ENCODE measurements at places on chromosomes 7 and 10.

GRCh38 chr10:58615237-58615935, 102.7 kb downstream of the BICC1 start:
- no peak for DNase-seq

GRCh38 chr10:59323036-59323459, 39.3 kb downstream of the FAM13C start:
- DNase-seq = no peak

DNA sequence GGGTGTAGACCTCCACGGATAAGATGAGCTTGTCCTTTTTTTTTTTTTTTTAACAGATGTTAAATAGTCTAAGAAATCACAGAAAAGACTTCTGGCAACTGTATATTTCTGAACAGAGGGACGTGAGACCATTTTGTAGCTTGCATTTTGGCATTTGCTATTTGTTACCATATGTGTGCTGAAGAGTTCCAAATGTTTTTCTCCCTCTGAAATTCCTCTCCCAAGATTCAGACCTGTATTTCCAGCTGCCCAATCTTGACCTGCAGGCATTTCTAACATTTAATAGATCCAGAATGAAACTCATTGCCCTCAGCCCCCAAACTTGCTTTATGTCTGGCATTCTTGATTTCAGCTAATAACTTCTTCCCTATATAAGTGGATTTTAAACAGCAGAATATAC, 223.1 kb upstream of the FZD1 start:
- no peak for DNase-seq

- no peak for DNase-seq
These were observed 624 bp upstream of the ZNF783 start for GRCh38 chr7:149261316-149261828.

- no peak for DNase-seq
These were observed 114.0 kb upstream of the PODXL start for GRCh38 chr7:131670406-131670805.

- DNase-seq = no peak
These were observed 8.2 kb downstream of the MAT1A start for GRCh38 chr10:80281292-80281691.

- DNase-seq = no peak
These were observed 30.0 kb downstream of the DRGX start for GRCh38 chr10:49365675-49366415.

- DNase-seq = no peak
These were observed 6.9 kb upstream of the ZNF485 start for GRCh38 chr10:43599333-43599732.

- DNase-seq = no peak
These were observed 202.4 kb downstream of the ELFN1 start for GRCh38 chr7:1872191-1873069.

- DNase-seq = no peak
These were observed 2.3 kb downstream of the STX1A start for GRCh38 chr7:73717025-73717807.

DNA sequence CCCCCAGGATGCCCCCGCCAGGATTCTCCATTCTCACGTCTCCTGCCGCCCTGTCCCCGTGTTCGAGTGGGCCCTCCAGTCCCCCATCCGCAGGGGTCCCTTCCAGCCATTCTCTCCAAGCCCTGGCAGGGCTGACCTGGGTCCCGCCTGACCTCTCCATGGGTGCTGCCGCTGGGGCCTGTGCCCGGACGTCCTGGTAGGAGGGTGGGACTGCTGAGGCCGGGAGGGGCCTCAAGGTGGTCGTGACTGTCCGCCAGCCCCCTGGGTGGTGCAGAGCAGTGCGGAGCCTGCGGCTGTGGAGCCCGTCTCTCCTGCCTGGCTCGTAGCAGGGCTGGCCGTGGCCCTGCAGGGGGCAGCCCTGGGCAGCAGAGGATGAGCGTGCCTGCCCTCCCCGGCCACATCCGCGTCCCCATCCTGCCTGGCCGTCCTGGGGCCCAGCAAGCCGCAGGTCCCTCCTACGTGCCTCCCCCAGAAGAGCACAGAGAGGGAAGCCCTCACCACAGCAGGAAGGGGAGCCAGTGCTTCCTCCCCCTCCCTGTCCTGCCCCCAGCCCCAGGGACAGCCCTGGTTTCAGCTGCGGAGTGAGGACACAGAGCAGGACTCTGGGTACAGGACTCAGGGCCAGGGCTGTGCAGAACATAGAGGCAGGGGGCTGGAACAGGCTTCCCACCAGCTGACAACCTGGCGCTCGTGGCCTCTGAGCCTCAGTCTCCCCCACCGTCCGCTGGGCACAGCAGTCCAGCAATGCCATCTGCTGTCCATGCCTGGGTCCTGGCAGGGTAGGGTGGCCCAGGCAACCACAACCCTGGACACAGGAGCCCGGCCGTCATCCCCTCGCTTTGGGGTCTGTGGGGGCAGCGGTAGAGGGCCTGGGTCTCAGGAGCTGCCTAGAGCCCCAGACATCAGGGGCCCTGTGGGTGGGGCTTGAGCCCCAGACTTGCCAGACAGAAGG, 1.5 kb upstream of the GRIFIN start:
- DNase-seq = peak; percentile 31

GRCh38 chr10:6813856-6814255, 233.8 kb upstream of the PRKCQ start:
- no peak for DNase-seq

DNA sequence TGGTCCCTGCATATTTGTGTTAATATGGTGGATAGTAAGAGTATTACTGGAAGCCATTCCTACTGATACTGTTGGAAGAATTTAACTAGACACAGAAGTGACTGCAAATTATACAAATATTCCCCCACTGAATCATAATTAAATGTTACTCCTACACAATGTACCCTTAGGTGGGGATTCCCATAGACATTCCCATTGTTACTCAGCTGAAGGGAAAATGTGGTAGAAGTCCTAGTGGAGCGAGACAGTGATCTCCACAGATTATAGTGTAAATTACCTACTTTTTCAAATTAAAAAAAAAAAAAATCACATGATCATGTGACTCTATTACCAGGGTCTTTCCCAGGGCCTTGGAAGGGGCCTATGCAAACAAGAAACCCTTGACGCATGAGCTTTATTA, 611.8 kb downstream of the LRMDA start:
- no peak for DNase-seq

DNA sequence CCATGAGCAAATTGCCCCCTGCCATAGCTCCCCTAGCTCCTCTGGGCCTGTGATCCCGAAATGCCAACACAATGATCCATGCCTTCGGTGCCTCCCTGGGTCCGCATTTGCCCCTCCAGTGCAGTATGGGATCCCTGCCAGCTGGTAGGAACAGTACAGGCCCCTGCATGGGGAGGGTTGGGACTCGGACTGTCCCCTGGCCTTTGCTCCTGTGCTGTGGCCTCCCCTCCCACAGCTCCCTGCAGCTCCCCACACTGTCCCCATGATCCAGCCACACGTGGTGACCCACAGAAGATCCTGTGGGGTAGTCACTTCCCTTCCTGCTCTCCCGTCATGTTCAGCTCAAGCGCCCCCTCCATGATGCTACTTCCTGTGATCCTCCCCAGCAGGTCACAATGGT, 140.3 kb downstream of the MAPK8 start:
- DNase-seq = no peak

- DNase-seq = no peak
These were observed 17.9 kb downstream of the RTKN2 start for GRCh38 chr10:62250594-62251198.

DNA sequence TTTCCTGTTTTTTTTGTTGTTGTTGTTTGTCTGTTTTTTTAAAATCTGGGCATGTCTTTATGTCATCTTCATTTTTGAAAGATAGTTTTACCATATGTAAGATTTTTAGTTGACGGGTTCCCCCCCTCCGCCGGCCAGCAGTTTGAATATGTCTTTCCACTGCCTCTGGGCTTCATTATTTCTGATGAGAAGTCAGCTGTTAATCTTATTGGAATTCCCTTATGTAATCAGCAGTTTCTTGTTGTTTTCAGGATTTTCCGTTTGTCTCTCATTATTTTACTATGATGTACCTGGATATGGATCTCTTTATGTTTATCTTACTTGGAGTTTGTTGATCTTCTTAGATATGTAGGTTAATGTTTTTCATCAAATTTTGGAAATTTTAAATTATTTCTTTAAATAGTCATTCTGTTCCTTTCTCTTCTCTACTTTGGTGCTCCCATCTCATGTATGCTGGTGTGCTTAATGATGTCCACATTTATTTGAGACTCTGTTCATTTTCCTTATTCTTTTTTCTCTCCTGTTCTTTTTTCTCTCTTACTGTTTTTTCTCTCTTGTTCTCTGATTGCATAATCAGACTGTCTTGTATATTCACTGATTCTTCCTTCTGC, 9.7 kb downstream of the EXOC6 start:
- DNase-seq = no peak

- no peak for DNase-seq
These were observed 107.2 kb upstream of the TRIM24 start for GRCh38 chr7:138352570-138353461.

- no peak for DNase-seq
These were observed 129.9 kb upstream of the COL1A2 start for GRCh38 chr7:94264756-94265155.

DNA sequence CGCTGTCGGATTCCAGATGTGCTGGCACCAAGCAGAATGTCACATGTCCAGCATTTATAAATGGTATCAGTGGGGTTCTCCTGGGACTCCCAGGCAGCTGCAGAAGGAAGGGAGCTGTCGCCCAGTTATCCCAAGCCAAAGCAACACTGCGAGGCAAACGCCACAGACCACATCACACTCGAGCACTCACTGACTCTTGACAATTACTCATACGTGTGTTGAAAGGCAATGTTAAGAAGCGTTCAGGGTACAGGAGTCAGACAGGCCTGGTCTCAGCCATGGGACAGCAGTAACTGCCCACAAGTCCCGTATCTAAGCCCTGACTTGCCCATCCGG, 113.4 kb downstream of the DIP2C start:
- no peak for DNase-seq

DNA sequence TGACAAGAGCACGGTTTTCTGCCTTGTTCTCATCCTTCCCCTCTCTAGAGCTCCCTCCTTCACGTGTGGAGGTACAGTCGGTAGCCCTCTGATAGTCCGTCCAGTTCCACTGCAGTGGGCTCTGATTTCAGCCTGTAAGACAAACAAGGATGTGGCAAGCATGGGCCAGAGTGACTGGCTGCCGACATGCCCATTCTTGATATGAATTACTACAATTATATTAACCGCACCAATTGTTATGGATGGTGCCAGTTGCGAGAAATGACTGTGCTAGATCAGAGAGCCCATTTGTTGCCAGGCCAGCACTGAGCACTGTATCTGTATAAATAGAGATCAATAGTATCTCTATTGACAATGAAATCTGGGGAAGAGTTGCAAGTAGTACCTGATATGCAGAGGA, 146.6 kb downstream of the CHN2 start:
- no peak for DNase-seq

GRCh38 chr10:11019724-11020547, 2.3 kb downstream of the CELF2 start:
- DNase-seq = no peak

DNA sequence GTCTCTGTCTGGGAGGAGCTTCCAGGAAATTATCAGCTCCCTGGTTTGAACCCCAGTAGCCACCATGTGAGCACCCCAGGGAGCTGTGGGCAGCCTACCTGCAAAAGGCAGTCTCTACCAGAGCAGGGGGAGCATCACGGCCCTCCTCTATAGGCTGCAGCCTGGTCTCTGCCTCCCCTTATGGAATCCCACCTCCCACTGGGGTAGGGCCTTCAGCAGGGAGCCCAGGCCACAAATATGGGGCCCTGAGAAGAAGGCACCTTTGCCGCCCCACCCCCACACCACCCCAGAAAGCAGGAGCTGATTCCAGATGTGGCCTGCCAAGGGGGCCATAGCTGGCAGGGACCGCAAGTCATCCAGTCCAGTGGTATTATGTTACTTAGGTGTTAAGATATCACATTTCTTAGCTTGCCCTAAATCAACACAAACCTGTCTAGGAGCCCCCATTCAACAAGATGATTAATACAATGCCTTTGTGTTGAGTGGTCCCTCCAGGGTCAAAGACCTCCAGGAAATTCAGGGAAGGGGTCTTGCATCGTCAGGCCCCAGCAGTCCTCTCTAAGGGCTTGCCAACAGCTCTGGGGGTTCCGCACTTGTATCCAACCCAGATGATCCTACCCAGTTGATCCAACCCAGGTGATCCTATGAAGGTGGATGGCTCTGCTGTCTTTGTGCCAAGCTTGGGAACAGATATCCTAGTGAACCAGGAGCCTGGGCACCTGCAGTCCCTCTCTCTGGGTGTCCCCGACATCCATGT, 114.9 kb downstream of the OAT start:
- no peak for DNase-seq

GRCh38 chr7:3668743-3669142, 367.7 kb downstream of the SDK1 start:
- DNase-seq = no peak

GRCh38 chr10:86411852-86412560, 45.4 kb upstream of the GRID1 start:
- no peak for DNase-seq

GRCh38 chr7:150359622-150360362, 8.8 kb upstream of the REPIN1 start:
- DNase-seq = no peak

- DNase-seq = no peak
These were observed 551 bp downstream of the IFIT1 start for GRCh38 chr10:89392974-89393373.

GRCh38 chr7:37988721-37989650, 68.5 kb downstream of the EPDR1 start:
- no peak for DNase-seq

- no peak for DNase-seq
These were observed 16.3 kb upstream of the DNAAF5 start for GRCh38 chr7:710161-710560.

- no peak for DNase-seq
These were observed 52.1 kb downstream of the WIPF3 start for GRCh38 chr7:29858191-29858951.

DNA sequence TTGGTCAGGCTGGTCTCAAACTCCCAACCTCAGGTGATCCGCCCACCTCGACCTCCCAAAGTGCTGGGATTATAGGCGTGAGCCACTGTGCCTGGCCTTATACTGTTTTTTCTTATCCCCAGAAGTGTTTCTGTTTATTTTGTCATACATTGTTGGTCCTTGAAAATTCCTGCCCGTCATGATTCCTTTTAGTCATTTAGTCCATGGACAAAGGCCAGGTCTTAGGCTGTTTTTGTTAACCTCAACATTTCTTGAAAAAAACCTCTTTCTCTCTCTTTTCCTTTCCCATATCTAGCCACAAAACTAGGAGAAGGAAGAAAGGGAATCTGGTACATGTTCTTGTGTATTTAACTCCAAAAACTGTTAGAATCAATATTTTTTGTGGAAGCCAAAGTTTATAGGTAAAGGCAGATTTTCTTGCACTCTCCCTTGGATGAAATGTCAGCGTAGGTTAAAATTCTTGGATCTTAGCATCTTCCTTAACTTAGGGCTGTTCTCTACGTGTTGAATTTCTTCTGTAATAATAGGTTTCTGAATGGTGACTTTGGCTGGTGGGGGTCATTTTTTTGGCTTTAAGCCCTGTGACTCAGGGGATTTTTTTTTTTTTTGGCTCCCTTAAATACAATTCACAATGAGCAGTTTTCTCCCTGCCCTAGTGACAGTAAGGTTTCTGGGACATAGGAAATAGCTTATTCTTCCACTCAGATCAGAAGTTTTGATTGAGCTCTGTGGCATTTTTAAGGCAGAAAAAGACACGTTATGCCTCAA, 500.8 kb downstream of the AUTS2 start:
- no peak for DNase-seq

GRCh38 chr7:101399759-101400158, 37.1 kb downstream of the COL26A1 start:
- DNase-seq = no peak
